Stimulated activated CD4-positive, alpha-beta T cell treated with anti-CD3 and anti-CD28 coated beads, Interleukin-1b, Interleukin-23, amount 100 ng/mL, for 4 hours (primary cell): ENCODE measurements at places on chromosomes 6 and 20.

DNA sequence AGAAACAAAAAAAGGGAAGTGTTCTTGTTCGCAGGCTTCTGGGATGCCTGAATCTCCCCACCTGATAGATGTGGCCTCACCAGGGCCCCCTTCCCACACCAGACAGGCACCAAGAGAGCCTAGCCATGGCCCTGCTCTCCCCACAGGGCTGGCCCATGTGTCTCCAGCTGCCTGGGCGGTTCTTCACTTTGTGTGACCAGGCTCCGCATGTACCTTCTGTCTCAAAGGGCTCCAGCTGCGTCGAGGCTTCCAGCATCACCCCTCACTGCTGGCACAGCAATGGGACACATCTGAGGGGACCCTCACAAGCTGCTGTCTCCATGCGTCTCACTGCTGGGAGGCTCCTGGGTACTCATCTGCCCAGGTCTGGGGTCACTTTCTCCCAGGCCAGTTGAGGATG lies 362.9 kb downstream of the ZFAND3 start:
- DNase-seq: no peak

DNA sequence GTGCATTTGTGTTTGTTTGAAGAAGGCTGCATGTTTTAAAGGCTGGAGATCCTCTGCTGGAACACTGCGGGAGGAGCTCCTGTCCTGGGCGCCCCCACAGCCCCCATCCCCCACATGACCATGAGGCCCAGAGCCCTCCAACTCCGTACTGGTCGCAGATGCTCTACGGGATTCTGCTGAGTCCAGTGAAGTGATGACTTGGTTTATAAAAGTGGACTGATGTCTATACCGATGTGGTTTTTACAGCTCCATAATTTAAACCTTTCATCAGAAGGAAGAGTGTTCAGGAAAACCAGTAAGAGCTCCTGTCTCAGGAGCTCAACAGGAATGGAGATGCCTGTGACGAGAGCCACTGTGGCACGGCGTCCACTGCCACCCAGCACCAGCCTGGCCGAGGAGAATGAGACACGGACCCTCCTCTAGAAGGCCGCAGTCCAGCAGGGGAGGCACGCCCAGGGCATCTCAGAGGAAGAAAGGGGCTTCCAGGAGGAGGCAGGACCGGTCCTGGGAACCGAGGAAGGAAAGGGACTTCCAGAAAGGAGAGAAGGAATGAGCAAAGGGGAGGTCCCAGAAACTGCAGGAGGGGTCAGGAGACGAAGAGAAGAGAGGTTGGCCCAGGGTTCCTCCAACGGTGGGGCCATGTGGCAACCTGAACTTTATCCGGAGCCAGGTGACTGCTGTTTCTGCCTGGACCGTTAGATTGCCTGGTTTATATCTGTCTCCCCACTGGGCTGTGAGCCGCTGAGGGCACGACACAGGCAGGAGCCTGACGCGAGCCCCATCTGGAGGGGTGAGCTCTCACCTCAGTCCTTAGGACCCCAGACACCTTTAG lies 26.9 kb downstream of the BFSP1 start:
- no peak for DNase-seq

DNA sequence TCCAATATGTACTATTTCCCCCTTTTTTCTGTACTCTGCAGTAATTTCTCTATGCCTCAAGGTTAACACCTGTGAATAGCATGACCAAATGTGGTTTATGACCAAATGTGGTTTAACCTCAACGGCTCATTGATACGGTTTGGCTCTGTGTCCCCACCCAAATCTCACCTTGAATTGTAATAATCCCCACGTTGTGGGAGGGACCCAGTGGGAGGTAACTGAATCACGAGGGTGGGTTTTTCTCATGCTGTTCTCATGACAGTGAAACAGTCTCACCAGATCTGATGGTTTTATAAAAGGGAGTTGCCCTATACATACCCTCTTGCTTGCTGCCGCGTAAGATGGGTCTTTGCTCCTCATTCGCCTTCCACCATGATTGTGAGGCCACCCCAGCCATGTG lies 18.7 kb downstream of the DEK start:
- no peak for DNase-seq

- no peak for DNase-seq
Measured at GRCh38 chr6:141946502-141946901, 186.2 kb upstream of the GJE1 start.

DNA sequence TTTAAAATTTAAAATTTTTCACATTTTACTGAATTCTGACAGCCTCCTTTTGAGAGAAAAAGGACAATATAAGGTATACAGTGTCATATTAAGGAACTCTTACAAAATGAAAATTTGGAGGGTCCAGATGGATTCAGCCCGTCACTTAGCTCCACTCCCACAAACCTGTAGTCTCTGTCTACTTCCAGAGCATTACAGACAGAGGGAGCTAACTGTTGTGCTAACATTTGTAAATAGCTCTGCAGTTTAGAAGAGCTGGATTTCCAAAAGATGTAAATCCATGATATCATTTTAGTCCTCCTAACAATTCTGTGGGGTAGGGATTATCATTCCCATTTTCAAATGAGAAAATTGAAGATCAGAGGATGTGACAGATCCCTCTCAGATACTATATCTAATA lies 16.1 kb upstream of the SERINC3 start:
- DNase-seq: no peak

- no peak for DNase-seq
Measured at GRCh38 chr20:53513489-53514298, 79.9 kb downstream of the ZNF217 start.
